ENCODE measurements at places on chromosomes 13 and 19.

DNA sequence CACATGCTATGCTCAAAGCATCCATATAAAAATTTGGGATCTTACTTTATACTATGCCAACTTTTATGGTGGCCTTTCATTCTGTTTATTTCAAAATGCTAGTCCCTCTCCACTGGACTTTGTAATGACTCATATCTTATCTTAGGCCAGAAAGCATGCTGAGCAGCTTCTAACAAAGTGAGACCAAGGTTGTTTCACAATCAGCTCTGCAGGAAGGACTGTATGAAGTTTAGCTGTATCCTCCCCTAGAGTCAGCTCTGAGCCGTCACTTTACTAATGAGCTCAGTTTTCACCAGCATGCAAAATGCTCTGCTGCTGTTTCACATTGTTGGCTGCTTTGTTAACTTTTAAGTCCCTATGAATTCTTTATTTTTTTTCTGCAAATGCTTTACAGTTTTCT is 1608.8 kb downstream of the OLFM4 start:
- DNase-seq = no peak

DNA sequence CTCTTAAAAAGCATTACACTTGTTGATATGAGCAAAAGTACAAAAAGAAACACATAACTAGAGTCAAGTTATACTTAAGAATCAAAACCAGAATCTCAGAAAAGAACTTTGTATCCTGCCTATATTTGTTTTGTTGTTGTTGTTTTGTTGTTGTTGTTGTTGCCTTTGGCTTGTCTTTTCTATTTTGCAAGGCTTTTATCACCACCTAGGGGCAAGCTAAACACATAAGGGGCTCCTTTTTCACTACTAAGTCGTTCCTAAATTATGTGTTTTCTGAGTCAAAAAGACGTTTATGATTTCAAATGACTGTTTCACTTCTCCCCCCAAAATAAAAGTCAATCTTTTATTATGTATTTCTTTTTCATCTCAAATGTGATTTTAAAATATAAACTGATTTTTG is 250.2 kb downstream of the RBM26 start:
- DNase-seq = no peak

DNA sequence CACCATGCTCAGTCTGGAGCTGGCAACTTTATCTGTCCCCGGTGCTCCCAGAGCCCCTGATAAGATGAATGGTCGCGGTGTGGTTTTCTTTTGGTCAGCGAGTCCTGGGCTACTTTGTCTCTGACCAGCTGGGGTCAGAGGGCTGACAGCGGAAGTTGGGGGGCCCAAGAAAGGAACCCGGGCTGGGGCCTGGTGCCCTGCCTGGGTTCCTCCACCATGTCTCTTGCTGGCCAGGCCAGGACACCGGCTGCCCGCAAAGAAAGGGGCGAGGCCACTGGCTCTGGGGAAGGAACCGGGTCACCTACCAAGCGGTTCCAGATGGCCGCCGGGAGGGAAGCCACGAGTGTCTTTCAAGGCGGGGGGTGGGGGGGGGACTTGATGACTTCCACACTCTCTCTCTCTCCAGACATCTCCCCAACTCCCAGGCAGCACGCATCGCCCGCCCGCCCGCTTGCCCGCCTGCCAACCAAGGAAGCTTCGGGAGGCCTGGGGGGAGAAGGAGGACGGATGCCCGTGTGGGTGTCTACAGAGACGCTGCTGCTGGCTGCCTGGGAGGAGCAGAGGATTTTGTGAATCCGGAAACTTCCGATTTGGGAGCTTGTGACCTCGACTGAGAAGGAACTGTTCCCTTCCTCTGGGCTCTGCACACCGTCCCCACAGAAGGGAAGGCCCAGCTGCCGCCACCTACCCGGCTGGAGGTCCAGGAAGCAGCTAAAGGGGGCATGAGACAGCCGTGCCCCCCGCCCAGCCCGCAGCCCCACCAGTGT is 1.1 kb downstream of the PIP5K1C start:
- DNase-seq = no peak

DNA sequence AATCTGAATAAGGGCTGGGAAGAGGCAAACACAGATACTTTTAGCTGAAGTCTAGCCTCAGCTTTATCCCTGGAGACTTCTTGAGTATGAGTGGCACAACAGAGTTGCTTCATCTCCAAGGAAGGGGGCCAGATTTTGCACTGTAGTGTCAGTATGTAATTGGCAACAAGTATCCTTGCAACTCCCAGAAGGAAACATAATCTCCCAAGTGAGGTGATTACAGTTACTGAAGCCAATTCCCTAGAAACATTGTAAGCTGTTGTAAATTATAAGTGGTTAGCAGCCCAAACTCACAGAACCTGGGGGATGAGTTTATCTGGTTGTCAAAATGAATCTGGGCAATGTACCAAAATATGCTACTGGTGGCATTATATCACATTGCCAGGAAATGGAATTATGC is 2065.7 kb upstream of the PCDH20 start:
- no peak for DNase-seq

DNA sequence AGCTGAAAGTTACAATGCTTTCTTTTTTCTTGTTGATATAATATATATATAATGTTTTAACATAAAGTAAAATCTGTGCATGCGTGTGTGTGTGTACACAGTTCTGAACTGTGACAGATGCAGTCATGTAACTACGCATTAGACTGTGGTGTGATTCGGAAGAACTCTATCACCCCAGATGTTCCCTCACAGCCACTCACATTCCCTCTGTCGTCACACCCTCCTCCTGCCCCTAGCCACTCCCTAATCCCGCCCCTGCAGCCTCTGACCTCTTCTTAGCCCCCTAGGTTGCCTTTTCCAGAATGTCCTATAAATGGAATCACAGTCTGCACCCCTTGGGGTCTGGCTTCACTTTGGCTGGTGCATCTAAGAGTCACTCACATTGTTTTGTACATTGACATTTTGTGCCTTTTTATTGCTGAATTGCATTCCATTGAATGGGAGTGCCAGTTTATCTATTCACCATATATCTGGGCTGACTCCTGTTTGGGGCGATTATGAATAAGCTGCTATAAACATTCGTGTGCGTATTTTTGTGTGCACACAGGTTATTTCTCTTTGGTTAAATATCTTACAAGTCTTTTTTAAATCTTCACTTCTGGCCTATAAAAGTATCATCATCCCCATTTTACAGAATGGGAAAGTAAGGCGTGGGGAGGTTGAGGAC is 20.4 kb downstream of the DHRS12 start:
- no peak for DNase-seq

DNA sequence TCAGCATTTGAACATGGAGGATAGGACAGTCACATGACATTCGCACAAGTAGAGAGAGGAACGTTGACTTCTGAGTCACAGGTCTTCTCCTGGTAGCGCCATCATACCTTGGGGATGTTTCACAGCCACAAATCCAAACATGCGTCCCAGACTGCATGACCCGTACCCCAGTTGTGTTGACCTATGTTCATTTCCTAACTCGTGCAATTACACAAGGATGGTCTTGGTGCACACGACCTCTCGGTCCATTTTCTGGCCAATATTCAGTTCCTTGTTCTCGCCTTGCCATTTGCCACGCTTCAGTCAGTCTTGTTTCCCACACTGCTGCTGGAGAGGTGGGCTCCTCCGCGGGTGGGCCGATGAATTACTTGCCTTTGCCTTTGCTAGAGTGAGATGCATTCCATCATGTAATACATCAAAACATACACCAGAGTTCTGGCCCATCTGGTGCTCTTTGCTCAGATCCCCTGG is 87.3 kb downstream of the COL4A2 start:
- no peak for DNase-seq

- DNase-seq = no peak
Measured at GRCh38 chr19:35718345-35719041, 690 bp downstream of the KMT2B start.

DNA sequence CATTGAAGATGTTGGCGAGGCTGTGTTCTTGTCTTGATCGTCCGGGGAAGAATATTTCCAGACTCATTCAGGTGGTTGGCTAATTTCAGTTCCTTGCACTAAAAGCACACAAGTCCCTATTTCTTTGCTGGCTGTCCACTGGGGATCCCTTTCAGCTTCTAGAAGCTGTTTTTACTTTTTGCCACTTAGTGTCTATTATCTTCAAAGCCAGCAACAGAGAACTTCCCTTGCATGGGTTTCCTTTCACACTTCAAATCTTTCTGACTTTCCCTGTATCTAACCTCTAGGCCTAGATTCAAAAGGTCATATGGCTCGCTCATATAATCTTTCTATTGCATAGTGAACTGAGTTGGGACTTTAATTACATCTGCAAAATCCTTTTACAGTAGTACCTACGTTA is 215.3 kb upstream of the PCDH9 start:
- DNase-seq = no peak

- DNase-seq = no peak
Measured at GRCh38 chr19:20165971-20166592, 932 bp upstream of the ZNF486 start.

GRCh38 chr13:94251831-94252608 is 227.5 kb downstream of the DCT start:
- no peak for DNase-seq

DNA sequence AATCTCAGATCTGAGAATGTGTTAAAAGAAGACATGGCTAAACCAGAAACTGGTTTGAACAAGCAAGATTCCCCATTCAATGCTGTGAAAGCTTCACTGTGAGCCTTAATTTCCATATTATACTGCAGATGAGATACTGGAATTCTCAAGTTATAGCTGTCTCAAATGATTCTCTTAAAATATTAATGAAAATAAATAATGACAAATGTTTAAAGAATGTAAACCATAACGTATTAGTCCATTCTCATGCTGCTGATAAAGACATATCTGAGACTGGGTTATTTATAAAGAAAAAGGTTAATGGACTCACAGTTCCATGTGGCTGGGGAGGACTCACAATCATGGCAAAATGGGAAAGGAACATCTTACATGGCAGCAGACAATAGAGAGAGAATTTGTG is 667.8 kb downstream of the SLITRK1 start:
- no peak for DNase-seq

DNA sequence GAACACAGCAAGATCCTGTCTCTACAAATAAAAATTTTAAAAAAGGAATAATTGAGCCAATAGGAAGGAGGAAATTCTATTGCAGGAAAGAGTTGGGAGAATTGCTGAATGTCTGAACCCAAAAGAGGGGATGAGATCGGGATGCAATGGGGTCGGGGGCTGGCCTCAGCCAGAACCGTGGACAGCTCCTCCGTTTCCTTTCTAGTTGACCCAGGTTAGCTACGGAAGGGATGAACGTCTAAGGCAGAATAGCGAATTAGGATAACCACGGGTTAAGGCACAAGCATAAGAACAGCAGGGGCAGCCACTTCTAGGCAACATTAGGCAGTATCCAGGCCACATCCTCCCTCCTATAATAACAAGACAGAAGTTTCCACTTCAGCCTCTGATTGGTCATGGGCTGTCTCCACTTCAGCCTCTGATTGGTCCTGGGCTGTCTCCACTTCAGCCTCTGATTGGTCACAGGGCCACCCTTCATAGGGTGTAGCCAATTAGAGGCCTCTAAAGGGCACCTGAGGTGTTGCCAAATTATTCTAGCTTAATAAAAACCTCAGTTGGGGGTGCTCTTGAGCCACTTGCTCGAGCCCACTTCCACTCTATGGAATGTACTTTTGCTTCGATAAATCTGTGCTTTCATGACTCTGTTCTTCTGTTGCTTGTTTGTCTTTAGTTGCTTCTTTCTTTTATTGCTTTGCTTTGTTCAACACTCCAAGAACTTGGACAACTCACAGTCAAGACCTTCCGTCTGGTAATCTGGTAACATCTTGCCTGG is 24.9 kb upstream of the TPM4 start:
- DNase-seq = no peak

DNA sequence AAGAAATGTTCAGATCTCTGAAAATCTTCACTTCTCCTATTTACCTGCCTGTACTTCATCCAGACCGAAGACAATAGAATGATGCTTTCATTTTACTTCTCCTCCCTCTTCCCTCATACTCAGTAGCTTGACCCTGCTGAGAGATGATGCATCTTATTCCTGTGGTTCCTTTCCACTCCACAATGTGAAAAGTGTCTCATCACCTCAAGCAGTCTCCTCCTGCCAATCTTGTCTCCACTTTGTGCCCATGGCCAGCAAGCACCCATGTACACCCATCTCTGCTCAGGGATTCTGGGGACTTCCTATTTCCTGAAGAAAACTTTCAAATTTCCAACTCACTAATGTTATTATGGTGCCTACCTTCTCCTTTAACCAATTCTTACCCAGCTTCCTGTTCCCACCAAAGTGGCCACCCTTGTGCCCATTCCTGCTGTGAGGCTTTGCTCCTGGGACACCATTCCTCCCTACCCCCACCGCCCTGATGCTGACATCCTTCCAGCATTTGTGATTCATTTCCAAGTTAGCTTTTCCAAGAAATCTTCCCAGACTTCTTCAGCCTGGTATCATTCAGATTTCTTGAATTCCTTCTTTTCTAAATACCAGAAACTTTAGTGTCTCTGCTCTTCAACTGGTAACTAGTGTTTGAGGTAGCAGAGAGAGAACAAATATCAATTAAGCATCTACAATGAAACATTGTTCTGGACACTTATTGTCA is 212.5 kb downstream of the POSTN start:
- DNase-seq = no peak

- DNase-seq = peak; percentile 71
Measured at GRCh38 chr13:103883164-103883563, 816.9 kb upstream of the SLC10A2 start.

- DNase-seq = no peak
Measured at GRCh38 chr13:77530875-77531274, 4.6 kb upstream of the SCEL start.

DNA sequence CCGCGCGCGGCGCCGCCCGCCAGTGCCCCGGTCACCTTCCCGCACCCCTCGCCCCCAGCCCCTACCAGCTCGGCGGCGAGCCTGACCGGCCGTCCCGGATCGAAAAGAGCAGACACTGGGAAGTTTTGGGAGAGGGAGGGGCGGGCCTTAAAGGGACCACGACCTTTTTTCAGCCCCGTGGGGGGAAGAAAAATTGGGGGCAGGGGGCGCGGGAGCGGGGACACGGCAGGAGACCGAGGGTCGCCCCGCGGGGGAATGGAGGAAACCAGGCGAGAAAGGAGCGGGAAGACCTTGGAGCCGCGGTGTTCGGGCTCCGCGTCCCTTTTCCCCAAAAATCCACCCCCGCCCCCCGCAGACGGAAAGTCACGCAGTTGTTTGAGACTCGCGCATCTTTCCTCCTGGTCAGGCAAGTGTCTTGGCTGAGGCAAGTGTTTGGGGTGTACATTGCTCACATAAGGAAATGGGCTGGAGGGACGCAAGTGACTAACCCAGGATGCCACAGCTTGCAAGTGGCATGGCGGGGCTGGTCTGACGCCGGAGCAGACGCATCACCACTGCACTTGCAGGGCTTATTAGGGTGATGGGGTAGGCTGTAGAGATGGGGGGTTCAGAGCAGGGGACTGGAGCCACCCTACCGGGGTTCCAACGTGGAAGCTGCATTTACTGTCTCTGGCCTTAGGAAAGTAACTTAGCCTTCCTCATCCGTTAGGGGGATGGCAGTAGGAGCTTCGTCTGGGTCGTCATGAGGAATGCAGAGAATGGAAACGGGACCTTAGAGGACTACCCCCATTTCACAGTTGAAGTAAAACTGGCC is 2.7 kb upstream of the HNRNPL start:
- no peak for DNase-seq

Measured in COLO829 (cell line).